Ascending aorta (tissue), 2 donors: ENCODE measurements at places on chromosomes 6 and 20. TPM values are rescaled to one million over a fixed set of nuclear protein-coding genes. Genes with fewer than 3 reads are reported as not detected.

Gene SERPINB6
- total RNA-seq: 222 TPM

DNA sequence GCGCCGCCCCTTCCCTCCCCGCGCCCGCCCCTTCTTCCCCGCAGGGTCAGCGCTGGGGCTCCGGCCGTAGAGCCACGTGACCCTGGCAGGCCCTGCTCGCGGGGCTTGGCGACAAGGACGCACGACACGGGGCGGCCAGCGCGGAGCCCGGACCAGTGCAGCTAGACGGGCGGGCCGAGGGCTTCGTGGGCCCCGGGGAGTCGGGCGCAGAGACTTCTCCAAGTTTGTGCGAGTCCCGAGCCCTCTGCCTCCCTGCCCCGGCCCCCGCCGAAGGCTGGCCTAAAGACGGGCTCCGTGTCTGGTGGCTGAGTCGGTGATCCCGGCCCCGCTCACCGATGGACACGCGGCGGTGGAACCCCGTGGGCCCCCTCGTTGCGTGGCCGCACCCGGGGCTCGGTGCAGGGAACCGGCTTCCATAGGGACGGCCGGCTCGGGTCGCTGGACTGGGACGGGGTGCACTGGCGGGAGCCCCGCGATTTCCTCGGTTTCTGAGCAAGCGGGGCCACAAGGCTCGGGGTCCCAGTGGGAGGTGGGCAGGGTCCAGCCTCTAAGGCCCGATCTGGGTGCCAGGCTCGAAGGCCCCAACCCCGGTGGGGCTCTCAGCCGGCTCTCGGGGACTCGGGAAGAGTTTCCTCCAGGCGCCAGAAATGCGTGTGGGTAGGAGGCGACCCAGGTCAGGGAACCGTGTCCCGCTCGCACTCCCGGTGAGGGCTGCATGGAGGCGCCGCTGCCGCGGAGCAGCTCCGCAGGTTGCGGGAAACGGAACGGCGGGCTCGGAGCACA lies 452 bp upstream of the GATA5 start:
- no peaks in the 10 kb centered on the region for H3K36me3 ChIP-seq
- H3K27me3 ChIP-seq: peaks cover 5% of the 10 kb centered on the region
- no peaks in the 10 kb centered on the region for H3K4me1 ChIP-seq

DNA sequence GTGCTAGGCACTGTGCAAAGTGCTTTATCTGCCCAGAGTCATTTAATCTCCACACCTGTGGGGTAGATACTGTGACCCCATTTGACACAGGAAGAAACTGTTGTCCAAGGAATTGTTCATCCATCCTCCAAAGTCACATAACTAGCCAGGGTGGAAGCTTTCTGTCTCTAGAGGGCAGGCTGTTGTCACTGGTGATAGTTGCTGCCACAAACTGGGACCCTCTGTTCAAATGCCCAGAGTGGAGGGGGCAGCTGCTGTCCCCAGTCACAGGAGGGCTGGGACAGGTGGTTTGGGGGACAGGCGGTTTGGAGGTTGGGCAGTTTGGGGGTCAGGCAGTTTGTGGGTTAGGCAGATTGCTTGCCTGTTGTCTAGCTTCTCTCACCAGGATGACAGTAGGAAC lies 16.1 kb upstream of the TMEM242 start:
- no peaks in the 10 kb centered on the region for H3K4me1 ChIP-seq
- H3K4me3 ChIP-seq: no peak overlapping the region
- no peak for DNase-seq
- H3K27me3 ChIP-seq: no peaks in the 10 kb centered on the region
- H3K36me3 ChIP-seq: no peaks in the 10 kb centered on the region
- no peak overlapping the region for H3K27ac ChIP-seq

DNA sequence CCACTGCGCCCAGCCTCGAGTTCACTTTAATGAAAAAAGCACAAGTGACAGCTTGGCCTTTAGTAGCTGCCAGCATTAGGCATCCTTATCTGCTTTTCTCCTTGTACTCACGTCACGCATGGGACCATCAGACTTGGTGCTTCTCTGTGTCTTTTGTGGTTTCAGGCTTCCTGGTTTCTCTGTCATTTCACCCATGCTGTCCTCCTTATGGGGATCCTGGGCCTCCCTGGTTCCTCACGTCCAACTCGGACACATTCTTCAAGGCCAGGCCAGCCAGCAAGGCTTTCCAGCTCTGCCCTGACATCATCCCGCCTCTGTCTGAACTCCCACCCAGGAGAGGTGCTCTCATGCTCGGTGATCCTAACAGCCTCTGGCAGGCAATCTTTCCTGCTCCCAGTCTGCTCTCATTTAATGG lies 83.2 kb downstream of the TIAM2 start:
- DNase-seq: no peak
- no peaks in the 10 kb centered on the region for H3K36me3 ChIP-seq
- no peak overlapping the region for H3K4me3 ChIP-seq
- peak overlapping the region; percentile 88 for H3K27ac ChIP-seq
- H3K4me1 ChIP-seq: peaks cover 2% of the 10 kb centered on the region

GRCh38 chr6:70956191-70956450 lies 739 bp downstream of the B3GAT2 start:
- H3K4me1 ChIP-seq: no peaks in the 10 kb centered on the region
- H3K27me3 ChIP-seq: no peaks in the 10 kb centered on the region
- DNase-seq: no peak

- no peak overlapping the region for H3K4me3 ChIP-seq
- H3K4me1 ChIP-seq: no peaks in the 10 kb centered on the region
- H3K36me3 ChIP-seq: no peaks in the 10 kb centered on the region
- H3K27me3 ChIP-seq: no peaks in the 10 kb centered on the region
These were observed 503.2 kb upstream of the ID4 start for GRCh38 chr6:19333936-19334335.

Gene TPX2
- total RNA-seq: not detected

DNA sequence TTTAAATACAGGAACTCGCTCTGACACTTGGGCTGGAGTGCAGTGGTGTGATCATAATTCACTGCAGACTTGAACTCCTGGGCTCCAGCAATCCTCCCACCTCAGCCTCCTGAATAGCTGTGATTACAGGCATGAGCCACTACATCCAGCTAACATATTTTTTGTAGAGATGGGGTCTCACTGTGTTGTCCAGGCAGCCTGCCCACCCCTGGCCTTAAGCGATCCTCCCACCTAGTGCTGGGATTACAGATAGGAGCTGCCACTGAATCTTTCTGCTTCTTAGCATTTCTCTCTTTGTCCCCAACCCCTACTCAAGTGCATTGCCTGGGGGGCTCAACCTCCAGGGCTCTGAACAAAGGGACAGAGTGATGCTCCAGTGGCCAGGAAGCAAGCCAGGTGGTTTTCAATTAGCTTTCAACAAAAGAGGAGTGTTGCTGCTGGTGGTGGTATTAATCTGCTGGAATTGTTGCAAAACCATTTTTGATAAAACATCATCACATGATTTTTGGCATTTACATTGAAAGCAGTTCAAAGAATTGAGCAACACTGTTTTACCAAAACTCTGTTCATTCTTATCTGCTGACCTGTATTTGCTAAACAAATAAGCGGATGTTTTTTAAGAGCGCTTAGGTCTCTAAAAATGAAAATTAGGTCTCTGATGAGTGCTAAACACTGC lies 40.4 kb upstream of the BPIFA2 start:
- H3K27me3 ChIP-seq: no peaks in the 10 kb centered on the region
- no peaks in the 10 kb centered on the region for H3K4me1 ChIP-seq
- H3K36me3 ChIP-seq: no peaks in the 10 kb centered on the region

- no peak overlapping the region for H3K4me3 ChIP-seq
- H3K36me3 ChIP-seq: no peaks in the 10 kb centered on the region
- H3K4me1 ChIP-seq: peaks cover 7% of the 10 kb centered on the region
These were observed 5.1 kb upstream of the TXLNB start for GRCh38 chr6:139296927-139297326.

GRCh38 chr6:49646130-49646824 lies 9.6 kb upstream of the RHAG start:
- H3K4me3 ChIP-seq: no peak overlapping the region
- no peak for DNase-seq
- H3K4me1 ChIP-seq: no peaks in the 10 kb centered on the region
- no peaks in the 10 kb centered on the region for H3K36me3 ChIP-seq
- H3K27me3 ChIP-seq: no peaks in the 10 kb centered on the region
- no peak overlapping the region for H3K27ac ChIP-seq

DNA sequence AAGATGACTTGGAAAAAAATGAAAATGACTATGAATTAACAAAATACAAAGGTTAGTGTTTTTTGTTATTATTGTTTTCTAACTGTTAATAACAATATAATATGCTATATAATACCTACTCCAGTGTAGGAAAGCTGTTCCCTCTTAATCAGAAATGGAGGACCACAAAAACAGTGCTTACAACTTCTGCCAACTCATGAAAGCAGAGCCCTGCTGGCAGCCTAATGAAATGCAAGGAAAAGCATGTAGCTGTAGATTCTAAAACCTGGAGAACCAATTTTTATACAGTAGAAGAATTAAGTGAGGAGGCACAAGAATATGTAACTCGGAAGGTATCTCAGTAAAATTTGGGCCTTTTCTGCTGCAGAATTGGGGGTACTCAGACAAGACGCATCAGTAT lies 29.4 kb downstream of the PHIP start:
- no peak overlapping the region for H3K4me3 ChIP-seq
- no peak for DNase-seq
- peaks cover 6% of the 10 kb centered on the region for H3K36me3 ChIP-seq
- H3K27ac ChIP-seq: no peak overlapping the region

DNA sequence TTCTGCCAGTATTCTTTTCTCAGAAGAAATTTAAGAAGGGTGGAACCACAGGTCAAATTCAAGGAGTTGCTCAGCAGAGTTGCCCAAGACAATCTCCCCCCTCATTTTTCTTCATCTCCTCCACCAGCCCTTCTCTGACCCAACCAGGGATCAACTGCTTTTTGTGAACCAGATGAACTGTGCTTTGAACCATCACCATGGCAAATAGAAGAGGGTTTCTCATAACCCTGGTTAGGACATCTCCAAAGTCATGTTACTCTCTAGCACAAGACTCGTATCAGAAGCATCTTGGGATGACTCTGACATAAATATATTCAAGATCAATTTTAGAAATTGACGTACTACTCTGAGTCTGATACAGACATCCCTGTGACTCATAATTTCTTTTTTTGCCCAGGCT lies 130.7 kb downstream of the ALDH8A1 start:
- no peak overlapping the region for H3K27ac ChIP-seq
- no peak for DNase-seq
- H3K36me3 ChIP-seq: no peaks in the 10 kb centered on the region

- no peak overlapping the region for H3K27ac ChIP-seq
- H3K27me3 ChIP-seq: no peaks in the 10 kb centered on the region
- no peaks in the 10 kb centered on the region for H3K4me1 ChIP-seq
- H3K36me3 ChIP-seq: no peaks in the 10 kb centered on the region
- H3K4me3 ChIP-seq: no peak overlapping the region
These were observed 747.2 kb upstream of the MAN1A1 start for GRCh38 chr6:120096696-120097260.

DNA sequence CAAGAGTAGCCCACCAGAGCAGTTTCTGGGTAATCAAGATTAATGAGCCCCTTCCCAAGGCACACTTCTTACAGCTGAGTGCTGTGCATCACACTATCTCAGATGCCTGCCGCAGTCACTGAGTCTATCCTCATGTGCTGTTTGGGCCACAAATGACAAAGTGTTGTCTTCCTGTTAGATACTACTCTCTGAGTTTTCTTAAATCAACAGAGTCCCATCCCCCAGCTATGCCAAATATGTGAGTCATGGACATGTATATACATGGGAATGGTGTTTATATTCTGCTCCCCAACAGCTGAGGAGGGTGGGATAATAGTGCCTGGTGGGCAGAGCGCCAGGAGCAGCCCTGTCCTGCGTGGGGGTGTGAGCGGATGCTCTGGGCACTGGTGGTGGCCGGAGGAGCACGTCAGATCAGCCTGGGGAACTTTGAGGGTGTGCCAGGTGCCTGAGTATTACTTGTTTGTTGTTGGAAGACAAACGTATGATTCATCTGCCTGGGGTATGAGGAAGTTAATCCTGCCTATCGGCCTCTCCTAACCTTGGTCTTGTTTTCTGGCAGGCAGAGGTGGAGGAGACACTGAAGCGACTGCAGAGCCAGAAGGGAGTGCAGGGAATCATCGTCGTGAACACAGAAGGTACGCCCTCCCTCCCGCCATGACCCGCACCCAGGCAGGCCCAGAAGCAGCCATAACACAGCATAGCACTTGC lies 9.6 kb downstream of the DYNLRB1 start:
- DNase-seq: peak; percentile 45
- no peak overlapping the region for H3K4me3 ChIP-seq
- H3K4me1 ChIP-seq: peaks cover 45% of the 10 kb centered on the region
- peaks cover 38% of the 10 kb centered on the region for H3K36me3 ChIP-seq
- H3K27ac ChIP-seq: peak overlapping the region; percentile 79

Gene PRL
- total RNA-seq: not detected

DNA sequence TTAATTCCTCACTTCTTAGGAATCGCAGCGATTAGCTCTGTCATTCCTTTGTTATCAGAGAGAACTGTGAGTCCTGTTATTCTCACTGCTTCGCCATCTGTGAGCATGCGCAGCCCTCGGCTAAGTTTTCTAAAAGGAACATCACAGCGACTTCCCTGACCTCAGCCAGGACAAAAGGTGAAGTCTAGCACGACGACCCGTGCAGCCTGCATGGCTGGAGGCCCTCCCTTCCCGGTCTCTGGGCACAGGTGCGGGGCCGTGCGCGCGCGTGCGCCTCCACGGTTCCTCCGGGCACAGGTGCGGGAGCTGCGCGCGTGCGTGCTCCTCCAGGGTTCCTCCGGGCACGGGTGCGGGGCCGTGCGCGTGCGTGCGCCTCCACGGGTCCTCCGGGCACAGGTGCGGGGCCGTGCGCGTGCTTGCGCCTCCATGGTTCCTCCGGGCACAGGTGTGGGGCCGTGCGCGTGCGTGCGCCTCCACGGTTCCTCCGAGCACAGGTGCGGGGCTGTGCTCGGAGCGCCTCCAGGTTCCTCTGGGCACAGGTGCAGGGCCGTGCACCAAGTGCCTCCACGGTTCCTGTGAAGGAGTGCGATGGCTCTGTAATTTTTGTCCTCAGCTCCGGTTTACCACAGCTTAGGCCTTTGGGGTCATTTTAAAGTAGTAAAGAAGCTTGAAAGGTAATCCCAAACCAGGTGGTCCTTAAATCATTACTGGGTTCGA lies 212.3 kb downstream of the ERMARD start:
- no peaks in the 10 kb centered on the region for H3K27me3 ChIP-seq
- no peak overlapping the region for H3K4me3 ChIP-seq

DNA sequence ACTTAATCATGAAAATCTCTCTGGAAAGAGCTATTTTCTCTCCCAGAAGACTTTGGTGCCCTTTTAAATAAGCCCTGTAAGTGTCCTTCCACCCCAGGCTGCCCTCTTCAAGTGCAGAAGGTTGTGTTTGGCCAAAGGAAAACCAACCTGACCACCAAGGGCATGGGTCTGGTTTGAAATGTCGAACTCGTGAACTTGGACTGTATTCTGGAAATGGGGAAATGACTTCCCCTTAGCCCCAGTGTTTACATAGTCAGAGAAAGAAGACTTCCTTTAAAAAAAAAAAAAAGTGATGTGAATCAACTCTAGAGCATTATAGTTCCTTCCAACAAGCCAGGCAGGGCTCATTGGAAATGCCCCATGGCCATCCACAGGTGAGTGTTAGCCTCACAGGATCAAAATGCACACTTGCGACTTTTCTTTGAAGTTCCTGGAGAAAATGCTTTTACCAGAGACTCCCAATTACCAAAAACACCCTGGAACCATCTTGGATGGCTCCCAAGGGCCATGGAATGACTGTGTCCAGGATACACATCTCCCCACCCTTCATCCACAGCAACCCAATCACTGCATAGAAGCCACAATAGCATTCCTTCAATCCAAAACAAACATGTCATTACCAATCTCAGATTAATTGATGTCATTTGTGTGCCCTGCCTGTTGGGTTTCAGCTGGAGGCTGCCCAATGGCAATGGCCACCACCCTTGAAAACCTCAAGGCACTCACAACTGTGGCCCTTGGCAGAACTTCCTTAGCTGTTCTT lies 133.8 kb downstream of the CLIC5 start:
- no peak overlapping the region for H3K4me3 ChIP-seq
- no peaks in the 10 kb centered on the region for H3K27me3 ChIP-seq
- no peaks in the 10 kb centered on the region for H3K36me3 ChIP-seq
- no peak overlapping the region for H3K27ac ChIP-seq
- DNase-seq: no peak
